Right hindlimb (tissue), 1 donor: ENCODE measurements at places on chromosomes 7 and 10.

DNA sequence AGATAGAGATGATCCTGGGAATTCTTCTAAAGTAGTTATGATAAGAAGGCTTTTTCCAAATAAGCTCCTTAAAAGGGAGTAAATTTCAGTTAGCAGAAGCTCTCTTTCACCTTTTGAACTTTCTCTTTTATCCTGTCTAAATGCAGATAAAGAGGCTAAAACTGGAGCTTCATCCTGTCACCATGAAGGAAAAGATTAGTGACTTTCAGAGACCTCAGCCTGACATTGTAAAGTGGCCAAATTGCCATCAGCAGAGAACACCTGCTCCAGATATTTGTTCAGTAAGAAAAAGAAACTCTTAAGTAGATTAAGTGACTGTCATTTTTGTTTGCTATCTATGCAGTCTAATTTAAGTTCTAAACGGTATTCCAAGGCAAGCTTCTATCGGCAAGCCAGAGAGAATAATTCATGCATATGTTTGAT is 18.3 kb downstream of the VWDE start:
- DNase-seq, result no peak

- DNase-seq, result no peak
Observed at GRCh38 chr7:2792235-2792634, 51.9 kb downstream of the GNA12 start.

- no peak for DNase-seq
Observed at GRCh38 chr10:72006026-72006425, 41.8 kb downstream of the CHST3 start.

- DNase-seq, result no peak
Observed at GRCh38 chr7:124257638-124258308, 224.9 kb upstream of the TMEM229A start.

DNA sequence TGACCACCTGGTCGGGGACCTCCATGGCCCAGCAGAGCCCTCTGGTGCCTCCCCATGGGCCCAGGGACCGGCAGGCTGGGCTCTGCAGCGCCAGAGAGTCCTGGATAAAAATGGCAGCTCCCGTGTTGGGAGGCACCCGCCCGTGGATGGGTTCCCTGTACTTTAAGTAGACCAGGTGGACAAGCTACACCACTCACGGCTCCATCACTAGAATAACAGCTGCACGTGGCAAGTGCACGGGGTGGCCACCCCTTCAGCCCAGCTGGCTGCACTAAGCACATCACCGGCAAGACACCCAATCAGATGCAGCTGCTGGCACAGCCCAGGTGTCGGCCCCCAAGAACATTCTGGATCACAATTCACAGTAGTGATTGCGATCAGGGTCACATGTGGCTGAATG is 69.8 kb downstream of the DIP2C start:
- no peak for DNase-seq

DNA sequence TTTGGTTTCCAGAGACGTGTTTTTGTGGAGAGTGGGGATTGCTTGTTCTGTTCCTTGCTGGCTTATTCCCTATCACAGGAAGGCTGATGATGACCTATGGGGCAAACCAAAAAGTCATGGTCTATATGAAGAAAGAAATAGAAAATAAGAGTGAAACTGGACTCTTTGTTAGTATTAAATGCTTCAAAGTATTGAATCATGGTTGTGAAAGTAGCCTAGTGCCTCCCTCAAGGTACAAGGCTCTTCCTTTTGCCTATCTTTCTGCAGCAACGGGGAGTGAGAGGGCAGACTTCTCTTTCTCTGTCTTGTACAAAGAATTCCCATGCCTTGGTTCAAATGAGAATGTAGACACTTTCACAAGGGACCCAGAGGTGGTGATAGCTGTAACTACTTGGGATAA is 9.0 kb downstream of the MEST start:
- no peak for DNase-seq

- no peak for DNase-seq
Observed at GRCh38 chr7:113784316-113784715, 134.5 kb downstream of the PPP1R3A start.

GRCh38 chr10:50422259-50422658 is 170.9 kb upstream of the ASAH2 start:
- DNase-seq, result no peak

- DNase-seq, result no peak
Observed at GRCh38 chr10:29748109-29748650, 113.4 kb upstream of the SVIL start.

DNA sequence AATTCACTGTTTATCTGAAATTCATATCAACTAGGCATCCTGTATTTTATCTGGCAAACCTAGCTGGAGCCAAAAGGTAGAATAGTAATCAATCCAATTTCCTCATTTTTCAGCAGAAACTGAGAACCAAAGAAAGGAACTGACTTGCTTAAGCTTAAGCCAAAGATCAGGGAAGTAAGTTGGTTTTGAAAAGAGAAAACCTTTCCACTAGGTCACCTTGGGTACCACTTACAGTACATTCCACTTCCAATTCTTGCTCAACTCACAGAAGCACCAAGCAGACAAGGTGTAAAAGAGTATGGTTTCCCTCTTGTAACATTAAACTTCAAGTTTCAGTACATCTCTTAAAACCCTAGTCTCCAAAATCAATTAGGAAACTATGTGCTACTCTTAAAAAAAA is 79.6 kb downstream of the ZFAND4 start:
- no peak for DNase-seq

DNA sequence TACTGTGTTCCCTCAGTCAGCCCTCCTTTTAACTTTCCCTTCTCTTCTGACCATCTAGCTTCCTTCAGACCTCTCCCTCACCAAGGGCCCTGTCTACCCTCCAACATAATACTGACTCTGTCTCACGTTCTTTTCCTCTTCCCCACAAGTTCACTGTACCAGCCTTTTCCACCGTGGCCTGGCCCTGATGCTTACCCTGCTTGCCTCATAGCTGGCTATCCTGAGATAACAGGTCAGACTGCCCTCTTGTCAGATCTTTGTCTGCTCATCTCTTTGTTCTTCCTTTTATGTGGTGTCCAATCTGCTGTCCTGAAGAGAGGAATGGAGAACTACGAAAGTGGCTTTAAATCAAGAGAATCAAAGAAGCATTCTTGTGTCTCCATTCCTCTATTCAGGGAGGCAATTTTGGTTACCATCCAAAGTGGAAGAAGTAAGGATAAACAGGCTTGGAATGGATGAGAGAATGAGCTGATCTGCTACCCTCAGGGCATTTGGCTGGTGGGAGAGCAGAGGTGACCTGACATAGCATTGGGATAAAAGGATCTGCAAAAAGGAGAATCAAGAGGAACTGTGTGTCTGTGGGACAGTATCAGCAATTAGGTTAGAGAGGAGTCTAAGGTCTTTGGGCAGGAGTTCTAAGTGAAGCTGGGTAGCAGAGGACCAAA is 8.1 kb downstream of the BTAF1 start:
- DNase-seq, result no peak

DNA sequence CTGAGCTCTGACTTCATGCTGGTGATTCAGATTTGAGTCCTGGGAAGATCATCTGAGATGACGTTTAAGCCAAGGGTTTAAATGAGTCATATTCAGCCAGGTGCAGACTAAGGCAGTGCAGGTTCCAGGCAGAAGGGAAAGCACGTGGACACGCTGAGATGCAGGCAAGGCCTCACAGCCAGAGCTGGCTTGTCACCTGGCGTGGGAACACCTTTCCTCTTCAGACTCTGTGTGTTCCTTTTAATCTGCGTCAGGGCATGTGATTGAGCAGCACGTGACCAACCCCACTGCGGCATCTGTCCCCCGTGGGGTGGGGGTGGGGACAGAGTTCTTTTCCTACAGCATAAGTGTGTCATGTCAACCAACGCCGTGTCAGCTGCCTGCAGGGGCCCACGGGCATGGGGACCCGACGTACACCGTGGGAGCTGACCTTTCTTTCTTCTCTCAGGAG is 10.7 kb upstream of the IDI2 start:
- no peak for DNase-seq

- DNase-seq, result no peak
Observed at GRCh38 chr7:6210621-6211372, 61.6 kb downstream of the CYTH3 start.

DNA sequence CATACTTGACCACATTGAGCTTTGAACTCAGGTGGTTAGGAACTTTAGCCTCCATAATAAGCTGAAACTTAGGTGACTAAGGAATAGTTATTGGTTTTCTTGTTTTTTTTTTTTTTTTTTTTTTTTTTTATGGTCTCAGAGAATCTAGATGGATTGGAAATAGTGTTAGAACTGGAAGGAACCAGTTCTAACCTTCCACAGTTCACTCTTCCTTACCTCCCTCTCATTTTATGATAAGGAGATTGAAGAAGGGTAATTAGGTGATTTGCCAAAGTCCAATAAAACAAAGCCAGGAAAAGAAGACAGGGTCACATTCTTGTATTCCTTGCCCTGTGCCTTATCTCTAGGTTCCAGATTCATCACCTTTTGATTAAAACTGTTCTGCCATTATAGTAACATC is 71.7 kb upstream of the STRIP2 start:
- DNase-seq, result no peak

- no peak for DNase-seq
Observed at GRCh38 chr7:142646386-142647140, 102.7 kb upstream of the PRSS1 start.

- no peak for DNase-seq
Observed at GRCh38 chr10:124075231-124075955, 18.0 kb downstream of the CHST15 start.

DNA sequence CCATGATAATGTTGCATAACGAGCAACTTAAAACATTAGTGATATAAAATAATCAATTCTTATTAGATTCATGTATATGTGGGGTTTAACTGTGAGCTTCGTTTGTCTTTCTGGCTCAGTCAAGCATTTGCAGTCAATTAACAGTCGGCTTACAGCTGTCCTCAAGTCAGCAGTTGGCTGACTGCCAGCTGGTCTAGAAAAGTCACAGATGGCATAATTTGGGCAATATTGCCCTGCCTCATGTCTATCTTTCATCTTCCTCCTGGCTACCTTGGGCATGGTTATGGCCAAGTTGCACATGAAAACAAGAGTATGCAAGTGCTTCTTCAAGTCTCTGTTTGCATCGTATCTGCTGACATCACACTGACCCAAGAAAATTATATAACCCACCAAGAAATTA is 186.1 kb upstream of the ZWINT start:
- DNase-seq, result no peak

- no peak for DNase-seq
Observed at GRCh38 chr10:116553378-116553980, 7.7 kb downstream of the PNLIP start.

- DNase-seq, result no peak
Observed at GRCh38 chr7:33395340-33395739, 266.0 kb downstream of the BBS9 start.

DNA sequence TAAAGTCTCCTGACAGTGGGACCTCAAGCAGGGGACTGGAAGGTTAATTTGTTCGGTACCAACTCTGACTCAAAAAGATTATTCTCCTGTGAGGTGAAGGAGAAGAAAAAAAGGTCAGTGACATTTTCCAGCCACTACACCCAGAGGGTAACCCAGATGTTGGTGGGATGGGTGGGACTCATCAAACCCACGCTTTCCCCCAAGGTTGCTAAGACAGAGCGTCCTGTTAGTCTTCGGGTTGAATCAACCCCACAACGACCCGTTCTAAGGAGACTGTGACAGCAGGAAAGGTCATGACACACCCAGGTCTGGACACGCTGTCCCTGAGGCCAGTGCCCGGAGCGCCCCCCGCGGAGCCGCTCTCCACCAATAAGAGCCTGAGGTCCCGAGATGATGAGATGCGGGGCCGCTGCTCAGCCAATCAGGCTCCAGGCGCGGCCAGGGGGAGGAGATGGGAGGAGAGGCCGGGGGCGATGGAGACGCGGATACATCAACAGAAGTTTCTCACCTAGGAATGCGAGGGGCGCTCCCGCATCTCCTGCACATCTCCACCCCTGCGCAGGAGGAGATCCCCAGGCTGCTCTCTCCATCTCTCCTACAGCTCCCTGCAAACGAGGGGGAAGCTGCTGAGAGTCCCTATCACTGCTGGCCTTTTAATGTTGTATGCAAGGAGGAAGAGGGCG is at the start of gene WNT16:
Gene WNT16, plus strand, starts transcription at position 493 of the 683 bp plus-strand sequence. CDS start 293 bp downstream, outside the sequence.
- peak; percentile 34 for DNase-seq
